ENCODE measurements at places on chromosomes 12 and 14.
A peak's percentile ranks its signal among the peaks of the same experiment; 100 is the strongest.

DNA sequence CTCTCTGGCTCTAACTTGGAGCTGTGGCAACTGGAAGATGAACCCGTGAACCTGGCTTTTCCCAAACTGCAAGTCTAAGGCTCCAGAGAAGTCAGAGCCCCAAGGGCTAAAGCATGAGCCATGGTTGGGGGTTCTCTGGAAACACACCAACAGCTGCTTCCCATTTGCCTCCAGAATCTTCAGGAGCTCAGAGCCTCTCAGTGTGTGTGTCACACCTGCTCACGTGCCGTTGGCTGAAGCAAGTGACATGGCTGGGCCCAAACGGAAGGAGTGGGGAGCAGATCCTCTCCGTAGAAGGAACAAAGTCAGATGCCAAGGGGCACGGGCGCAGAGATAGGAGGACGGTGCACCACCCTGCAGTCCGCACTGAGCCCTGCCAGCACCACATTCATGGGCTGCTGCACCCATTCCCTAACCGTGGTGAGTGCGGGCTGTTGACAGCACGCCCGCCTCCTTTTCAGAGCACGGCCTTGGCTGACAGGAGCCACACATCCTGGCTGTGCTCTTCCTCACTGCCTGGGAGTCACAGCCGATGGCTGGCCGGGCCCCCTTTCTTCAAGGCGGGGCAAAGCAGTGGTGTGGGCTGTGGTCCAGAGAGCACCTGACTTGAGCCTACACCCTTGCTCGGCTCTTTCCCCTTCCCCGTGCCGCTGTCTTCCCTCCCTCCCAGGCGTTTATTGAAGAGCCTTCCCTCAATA lies 16.6 kb upstream of the TRAF3 start:
- DNase-seq: no peak

DNA sequence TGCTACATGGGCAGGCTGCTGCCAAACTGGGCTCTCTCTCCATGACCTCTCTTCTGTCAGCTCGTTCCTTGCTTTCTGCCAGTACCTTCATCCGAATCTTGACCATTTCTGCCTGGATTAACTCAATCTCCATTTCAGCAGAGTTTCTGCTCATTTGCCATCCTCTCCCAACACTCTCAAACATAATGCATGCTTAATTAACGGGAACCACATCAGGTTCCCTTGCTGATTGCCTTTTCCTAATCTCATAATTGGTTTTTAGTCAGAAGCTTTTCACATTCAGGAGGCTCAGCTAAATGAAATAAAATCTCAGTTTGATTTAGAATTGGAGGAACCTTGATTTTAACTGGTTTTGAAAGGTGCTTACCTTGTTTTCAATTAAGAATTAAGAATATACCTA lies 127.3 kb downstream of the SLC5A8 start:
- no peak for DNase-seq

GRCh38 chr14:33280646-33281045 lies 342.0 kb downstream of the NPAS3 start:
- DNase-seq: no peak

GRCh38 chr12:67982164-67982563 lies 7.1 kb upstream of the IFNG-AS1 start:
- no peak for DNase-seq

DNA sequence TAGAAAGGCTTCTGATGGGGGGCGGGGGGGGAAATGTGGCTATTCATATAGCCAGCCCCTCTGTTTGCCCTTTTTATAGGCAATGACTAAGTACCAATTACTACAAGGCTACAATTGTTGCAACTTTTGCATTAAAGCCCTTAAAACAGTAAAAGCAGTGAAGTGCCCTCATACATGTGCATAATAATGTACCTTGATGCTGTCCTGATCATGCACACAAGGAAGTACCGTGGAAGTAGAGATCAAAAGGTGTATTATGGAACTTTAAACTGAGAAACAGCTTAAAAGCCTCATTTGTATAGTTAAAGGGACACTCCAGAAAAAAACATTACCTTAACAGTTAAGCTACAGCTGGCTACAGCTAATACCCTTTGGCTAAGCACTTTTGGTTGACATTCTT lies 111.8 kb downstream of the PLEKHG7 start:
- no peak for DNase-seq

- peak; percentile 19 for DNase-seq
These were observed at the start of gene KLRG1 for GRCh38 chr12:8989413-8989812. KLRG1 (plus strand) TSS chr12:8989546; CDS start chr12:8989636, 90 bp downstream.

DNA sequence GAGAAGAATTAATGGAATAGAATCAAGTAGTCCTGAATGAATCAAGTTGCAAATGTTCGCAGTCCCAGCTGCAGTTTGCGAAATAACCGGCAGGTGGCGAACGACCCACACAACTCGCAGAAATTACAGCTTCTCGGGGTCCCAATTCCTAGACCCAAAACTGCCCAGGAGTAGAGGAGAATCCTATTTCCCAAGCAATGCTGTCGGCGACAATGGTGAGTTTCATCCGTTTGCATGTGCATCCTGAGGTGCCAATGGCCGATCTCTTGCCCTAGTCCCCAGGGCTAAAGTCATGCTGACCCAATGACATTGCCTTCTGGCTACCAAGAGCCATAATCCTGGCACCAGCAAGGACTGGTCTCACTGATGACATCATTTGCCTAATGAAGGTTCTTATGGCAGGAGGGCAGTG lies 8.5 kb upstream of the ASCL1 start:
- peak; percentile 72 for DNase-seq

- DNase-seq: no peak
These were observed 936 bp downstream of the TFCP2 start for GRCh38 chr12:51171884-51172514.

Measured in B cell (primary cell).